ENCODE measurements at places on chromosomes 11 and 22. TPM values are rescaled to one million over a fixed set of nuclear protein-coding genes. Genes with fewer than 3 reads are reported as not detected.

Gene OR10A2
- polyA plus RNA-seq, result not detected

Gene CD3E
- 0.94 TPM for polyA plus RNA-seq

- DNase-seq, result no peak
Measured at GRCh38 chr11:35610631-35611030, 7.6 kb upstream of the FJX1 start.

DNA sequence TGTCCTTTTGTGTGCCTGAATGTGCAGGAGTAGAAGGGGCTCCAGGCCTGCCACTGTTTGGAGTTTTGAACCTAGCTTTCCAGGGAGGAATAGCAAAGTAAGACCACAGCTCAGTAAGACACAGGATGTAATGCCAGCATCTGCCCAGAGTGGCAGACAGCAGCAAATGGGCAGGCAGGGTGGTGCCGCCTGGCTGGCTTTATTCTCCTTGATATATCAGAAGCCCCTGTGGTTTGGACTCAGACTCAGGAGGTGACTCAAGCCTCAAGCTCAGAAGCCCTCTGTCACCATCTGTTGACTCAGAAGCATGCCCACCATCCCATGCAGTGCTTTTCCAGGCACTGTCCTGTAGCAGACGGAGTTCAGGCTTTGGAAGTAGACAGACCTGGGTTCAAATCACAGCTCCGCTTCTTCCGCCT is 72.7 kb upstream of the TTC12 start:
- no peak for DNase-seq

DNA sequence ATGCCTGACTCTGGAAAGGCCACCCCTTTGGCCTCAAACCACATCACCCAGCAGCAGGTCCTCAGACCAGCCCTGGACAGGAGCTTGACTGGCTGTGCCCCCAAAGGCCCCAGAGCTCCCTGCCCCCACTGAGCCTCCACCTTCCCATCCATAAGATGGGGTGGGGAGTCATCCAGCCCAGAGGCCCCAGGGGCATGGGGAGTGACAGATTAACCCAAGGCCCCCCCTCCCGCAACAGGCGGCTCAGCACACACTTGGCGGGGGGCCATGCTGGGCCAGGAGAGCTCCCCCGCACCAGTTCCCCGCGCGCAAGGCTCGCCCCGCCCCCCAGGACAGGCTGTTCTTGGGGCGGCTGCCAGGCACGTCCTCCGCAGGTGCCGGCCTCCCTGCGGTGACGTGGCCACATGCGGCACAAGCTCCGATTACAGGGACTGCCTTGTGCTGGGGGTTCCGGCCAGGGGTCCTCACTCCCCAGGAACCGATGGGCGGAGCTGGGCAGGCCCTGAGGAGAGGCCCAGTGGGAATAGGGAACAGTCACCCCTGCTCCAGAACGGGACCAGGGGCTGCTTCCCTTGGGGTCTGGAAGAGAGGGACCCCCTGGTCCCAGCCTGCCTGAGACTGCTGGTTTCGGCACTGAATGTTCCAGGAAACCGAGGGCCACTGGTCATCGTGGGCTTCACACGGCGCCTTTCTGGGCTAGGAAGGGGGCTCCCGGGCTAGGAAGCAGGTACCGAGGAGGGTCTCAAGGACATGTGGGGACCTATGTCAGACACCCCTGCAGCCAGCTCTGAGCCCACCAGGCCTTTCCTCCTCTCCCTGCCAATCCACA is 5.1 kb upstream of the CDKN1C start:
- peak; percentile 99 for DNase-seq

DNA sequence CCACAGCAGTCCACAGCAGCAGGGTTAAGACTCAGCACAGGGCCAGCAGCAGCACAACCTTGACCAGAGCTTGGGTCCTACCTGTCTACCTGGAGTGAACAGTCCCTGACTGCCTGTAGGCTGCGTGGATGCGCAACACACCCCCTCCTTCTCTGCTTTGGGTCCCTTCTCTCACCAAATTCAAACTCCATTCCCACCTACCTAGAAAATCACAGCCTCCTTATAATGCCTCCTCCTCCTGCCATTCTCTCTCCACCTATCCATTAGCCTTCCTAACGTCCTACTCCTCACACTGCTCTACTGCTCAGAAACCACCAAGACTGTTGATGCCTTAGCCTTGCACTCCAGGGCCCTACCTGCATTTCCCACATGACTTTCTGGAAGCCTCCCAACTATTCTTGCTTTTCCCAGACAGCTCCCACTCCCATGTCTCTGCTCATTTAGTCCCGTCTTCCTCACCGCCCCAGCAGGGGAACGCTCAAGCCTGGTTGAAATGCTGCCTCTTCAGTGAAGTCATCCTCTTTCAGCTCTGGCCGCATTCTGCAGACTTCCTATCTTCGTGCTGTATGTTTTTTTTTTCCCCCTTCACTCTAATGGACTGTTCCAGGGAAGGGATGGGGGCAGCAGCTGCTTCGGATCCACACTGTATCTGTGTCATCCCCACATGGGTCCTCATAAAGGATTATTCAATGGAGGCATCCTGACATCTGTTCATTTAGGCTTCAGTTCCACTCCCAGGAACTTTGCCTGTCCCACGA is 3.3 kb downstream of the IL18BP start:
- DNase-seq, result no peak

DNA sequence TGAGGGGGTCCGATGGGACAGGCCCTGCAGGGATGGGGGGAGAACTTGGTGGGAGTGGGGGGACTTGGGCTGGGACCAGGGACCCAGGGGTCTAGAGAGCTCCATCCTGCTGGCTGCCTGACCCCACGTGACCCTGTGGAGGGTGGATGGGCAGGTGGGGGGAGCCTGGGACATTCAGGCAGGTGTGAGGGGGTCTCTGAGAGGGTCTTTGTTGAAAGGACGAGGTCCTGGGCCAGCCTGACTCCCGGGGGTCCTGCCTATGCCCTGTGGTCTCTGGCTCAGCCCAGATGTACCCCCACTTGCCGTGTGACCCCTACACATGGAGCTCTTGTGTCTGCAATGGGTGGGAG is 7.5 kb downstream of the LRRC56 start:
- DNase-seq, result no peak

DNA sequence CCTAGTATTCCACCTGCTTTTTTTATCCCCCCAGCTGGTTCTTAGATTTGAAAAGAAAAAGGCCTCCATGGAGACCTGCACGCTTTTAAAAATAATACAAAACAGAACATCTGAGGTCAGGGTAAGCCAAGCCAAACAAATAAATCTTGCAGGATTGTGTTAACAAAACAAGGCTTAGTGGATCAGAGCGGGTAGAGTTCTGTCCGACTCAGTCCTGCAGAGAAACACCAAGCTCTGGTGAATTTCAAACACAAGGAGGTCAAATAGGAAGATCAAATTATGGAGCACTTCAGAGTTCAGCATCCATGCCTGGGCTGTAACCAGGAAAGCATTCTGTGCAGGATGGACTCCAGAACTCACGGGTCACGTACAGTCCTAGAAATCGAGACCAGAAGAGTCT is 86.9 kb downstream of the SYN3 start:
- DNase-seq, result no peak

- DNase-seq, result no peak
Measured at GRCh38 chr11:61628662-61628970, 47.7 kb upstream of the SYT7 start.

Gene SYTL2
- polyA plus RNA-seq, result 7.9 TPM

- no peak for DNase-seq
Measured at GRCh38 chr11:71432761-71433647, 15.2 kb downstream of the DHCR7 start.

- DNase-seq, result no peak
Measured at GRCh38 chr11:115722711-115723110, 218.5 kb upstream of the CADM1 start.

GRCh38 chr11:26849036-26849435 is 127.2 kb upstream of the SLC5A12 start:
- DNase-seq, result peak; percentile 29

DNA sequence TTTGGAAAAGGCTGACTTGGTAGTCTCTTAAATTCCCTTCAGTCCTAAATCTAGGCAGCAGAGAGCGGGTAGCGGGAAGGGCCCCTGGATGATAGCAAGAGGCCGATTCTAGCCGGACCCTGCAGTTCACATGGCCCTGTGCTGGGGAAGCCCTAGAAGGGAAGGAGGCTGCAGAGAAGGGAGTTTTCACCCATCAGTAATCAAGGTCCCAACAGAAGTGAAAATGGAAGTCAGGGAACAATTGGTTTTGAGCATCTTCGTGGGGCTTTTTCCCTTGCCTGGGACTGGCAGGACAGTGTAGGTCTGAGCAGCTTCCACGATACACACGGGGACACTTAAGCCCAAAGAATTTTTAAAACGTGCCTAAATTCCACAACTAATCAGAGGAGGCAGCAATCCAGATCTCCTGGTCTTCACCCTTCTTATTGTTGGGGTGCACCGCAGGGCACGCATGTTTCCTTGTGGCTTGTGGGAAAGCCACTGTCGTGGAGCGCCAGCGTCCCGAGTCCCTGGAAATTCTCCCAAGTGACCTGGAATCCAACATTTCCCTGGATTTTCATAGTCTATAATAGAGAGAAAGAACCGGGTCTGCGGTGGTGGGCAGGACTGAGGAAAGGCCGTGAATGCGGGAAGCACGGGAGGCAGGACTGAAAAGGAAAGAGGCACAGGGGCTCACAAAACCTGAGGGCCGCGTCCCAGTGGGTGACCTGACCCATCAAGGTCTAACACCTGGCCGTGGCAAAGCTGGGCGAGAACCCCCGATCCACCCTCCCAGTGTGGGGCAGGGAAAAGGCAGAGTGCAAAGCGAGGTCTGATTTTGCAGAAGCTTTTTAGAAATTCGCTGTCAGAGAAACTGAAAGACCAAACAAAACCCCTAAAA is 846 bp upstream of the OAF start:
- peak; percentile 58 for DNase-seq

Gene FGF3
- not detected for polyA plus RNA-seq

- DNase-seq, result no peak
Measured at GRCh38 chr11:91489989-91490388, 734.6 kb upstream of the FAT3 start.

Gene PGA5
- 0.27 TPM for polyA plus RNA-seq

DNA sequence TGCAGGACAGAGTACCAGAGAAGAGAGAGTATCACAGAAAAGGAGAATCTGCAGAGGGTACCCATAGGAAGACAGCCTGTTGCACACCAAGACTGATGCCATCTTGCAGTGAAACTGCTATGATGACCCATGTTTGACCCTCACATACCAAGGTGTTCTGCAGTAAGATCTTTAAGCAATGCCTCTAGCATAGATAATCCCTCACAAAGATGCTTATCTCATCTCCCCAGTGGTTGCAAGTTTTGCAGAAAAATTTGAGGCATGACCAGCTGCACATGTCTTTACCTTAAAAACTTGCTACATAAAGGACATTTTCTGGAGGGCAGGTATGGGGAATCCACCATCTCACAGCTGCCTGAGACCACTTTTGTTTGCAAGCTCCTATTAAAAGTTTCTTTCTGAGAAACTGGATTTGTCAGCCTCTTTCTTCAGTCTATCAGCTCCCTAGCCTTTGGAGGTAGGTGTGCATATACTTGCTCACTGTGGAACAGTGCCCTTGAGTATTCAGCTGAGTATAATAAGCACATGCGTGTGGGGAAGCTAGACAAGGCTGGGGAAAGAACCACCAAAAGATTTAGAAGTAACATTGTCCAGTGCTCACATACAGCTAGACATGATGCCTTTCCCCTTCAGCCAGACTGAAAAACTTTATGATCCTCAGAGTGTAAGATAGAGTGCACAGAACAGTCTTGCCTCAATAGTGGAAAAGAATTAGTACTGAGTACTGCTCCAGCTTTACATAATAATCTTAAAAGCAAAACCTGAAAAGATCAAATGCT is 100.3 kb upstream of the TEAD1 start:
- no peak for DNase-seq

Gene RFPL3
- not detected for polyA plus RNA-seq

DNA sequence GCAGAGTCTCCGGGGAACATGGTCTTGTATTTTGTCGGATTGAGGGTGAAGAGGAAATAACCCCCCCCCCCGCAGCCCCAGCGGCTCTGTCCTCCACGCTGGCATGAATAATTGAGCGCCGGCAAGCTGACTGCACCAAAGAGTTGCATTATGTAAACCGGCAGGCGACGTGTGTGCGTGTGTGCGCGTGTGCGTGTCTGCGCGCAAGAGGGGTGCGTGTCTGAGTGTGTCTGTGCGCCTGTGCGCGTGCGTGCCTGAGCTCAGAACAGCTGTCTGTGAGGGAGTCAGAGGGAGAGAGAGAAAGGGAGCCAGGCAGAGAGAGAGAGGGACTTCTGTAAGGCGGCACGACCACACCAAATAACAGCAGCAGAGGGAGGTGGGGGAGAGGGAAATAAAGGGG is 94.4 kb downstream of the SCN3B start:
- DNase-seq, result peak; percentile 81

DNA sequence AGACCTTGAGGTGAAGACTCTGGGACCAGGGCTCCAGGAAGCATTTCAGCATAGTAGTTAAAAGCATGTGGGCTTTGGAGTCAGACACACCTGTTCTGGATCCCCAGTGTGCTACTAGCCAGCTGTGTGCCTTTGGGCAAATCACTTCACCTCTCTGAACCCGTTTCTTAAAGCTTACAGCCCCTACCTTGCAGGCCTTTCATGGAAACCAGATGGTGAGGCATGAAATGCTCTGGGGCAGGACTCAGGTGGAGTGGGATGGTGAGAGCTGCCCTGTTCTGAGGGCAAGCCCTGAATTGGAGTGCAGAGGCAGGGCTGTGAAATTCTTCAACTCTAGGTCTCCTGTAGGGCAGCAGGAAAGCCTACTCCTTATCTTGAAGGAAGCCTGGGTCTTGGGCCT is 10.5 kb downstream of the UCP2 start:
- no peak for DNase-seq

Gene BAIAP2L2
- 1.7 TPM for polyA plus RNA-seq

GRCh38 chr11:126161023-126161391 is 50.4 kb downstream of the RPUSD4 start:
- DNase-seq, result no peak

DNA sequence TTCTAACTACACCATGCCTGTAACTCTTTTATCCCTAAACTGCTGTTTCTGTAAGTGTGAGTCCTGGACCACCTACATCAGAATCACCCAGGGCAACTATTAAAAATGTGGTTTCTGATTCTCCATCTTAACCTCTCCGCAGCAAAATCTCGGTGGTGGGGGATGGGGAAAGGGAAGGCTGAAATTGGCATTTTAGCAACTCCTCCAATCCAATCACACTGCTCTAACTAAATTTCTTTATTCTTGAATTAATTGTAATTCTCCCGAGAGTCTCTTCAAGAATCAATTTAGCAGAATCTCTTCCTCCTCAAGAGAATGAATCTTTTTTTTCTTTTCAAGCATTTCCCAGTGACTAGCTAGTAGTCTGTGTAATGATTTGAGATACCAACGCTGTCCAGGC is 36.2 kb downstream of the SEZ6L start:
- DNase-seq, result no peak

DNA sequence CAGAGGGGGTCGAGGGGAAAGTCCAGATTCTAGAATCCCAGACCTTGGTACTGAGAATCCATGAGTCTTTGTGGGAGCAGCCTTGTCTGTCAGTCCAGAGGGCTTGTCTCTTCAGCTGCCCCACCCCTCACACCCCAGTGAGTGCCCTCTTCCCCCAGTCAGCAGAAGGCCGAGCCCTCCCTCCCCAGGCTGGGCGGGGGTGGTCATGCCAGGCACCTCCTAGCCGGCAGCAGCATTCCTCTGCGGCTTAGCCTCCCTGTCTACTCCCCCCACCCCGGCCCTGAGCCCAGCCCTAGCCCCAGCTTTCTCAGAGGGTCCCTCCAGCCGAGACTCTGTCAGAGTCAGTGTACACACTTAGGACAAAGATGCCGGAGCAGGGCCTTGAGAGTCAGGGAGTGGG is 4.6 kb downstream of the SOX10 start:
- DNase-seq, result no peak
